CD4-positive, alpha-beta T cell (primary cell): ENCODE measurements at places on chromosomes 12 and 14.

GRCh38 chr12:54352022-54352531, 12.2 kb downstream of the GPR84 start:
- no peak for DNase-seq

GRCh38 chr12:103529306-103529705, 33.5 kb upstream of the C12orf42 start:
- no peak for DNase-seq

GRCh38 chr12:76417116-76417515, 68.9 kb upstream of the BBS10 start:
- DNase-seq, result no peak

DNA sequence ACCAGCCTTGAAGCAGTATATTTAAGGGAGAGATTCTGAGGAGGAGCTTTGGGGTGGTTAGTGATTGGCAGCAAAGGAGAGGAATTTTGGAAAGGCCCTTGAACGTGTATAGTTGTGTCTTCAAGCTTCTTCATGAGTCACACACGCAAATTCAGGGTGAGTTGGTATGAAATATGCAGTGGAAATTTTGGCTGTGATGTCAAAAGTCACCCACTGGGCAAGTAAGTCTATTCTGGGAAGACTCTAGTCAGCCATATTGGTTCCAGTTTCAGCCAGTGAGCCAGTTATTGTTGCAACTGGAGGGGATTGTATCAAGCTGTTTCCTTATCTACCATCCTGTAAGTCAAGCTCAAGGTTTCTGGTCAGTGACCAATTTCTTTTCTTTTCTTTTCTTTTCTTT, 32.0 kb upstream of the VASH1 start:
- DNase-seq, result no peak

DNA sequence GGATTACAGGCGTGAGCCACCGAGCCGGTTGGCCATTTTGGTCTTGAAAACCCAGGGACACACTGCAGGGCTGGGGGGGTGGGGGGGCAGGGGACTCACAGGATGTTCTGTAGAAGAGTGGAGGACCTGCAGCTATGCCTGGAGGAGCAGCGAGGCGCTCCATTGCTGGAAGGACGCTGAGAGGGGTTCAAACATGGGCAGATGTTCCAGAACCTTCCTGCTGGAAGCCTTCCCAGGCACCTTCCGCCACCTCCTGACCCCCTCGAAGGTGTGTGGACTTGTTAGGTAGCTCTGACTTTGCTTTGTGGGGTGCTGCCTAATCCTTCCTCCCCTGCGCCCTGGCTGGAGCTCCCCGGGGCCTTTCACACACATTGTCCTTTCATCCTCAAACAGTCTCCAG, 19.6 kb upstream of the PPP1R13B start:
- no peak for DNase-seq

DNA sequence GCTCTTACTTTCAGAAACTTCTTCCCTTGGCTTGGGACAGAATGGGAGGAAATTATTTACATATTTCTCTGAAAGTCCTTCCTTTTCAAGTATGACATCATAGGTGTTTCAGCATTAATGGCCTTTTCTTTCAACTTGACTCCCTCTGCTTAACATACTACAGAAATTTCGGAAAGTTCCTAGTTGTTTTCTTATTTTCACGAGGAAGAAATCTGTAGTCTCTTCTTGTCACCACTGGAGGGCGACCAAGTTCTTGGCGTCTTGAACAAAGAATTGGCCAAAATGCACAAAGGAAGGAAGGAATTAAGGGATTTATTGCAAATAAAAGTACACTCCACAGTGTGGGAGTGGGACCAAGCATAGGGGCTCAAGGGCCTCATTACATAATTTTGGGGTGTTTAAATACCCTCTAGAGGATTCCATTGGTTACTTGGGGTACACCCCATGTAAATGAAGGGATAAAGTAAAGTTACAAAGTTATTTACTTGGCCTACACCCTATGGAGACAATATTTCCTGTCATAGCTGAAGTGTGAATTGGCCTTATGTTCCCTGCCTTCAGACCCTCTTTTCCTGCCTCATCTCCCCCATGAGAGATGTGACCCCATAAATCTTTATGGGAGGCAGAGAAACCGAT, 70.4 kb downstream of the RPL10L start:
- DNase-seq, result no peak
